ENCODE measurements at places on chromosomes 1 and 21. TPM values are rescaled to one million over a fixed set of nuclear protein-coding genes. Genes with fewer than 3 reads are reported as not detected.

GRCh38 chr1:63261736-63262458, 60.5 kb upstream of the FOXD3 start:
- DNase-seq, result peak; percentile 73

GRCh38 chr1:37400466-37401225, 73.7 kb upstream of the ZC3H12A start:
- DNase-seq, result no peak

- no peak for DNase-seq
Observed at GRCh38 chr1:51284487-51284954, 45.8 kb downstream of the TTC39A start.

Gene UBL4B
- not detected for total RNA-seq

Gene SPRR1A
- total RNA-seq, result not detected

Data from H4 (cell line).